ENCODE measurements at places on chromosomes 1 and 21.

- no peak for DNase-seq
These were observed 24.8 kb upstream of the CLDN8 start for GRCh38 chr21:30240661-30241060.

- DNase-seq = no peak
These were observed 32.5 kb downstream of the MACF1 start for GRCh38 chr1:39236971-39237370.

DNA sequence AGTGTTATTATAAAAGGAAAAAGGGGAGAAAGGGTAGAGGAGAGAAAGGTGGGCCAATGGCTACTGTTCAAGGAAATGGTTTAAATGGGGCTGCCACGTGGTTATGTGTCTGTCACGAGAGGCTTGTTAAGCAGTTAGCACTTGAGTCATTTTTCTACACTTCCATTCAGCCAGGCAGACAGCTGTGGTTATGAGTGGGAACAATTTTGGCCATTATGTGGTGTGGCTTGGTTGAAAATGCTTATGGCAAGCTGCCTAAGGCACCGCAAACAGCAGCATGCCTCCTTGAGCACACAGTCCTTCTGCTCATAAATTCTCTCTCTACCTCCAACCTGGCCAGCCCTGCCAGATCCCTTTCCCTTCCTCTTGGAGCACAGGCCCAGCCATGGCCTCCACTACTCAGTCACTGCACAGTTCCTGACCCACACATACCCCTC lies 3.2 kb upstream of the SRM start:
- DNase-seq = no peak

- DNase-seq = no peak
These were observed 19.4 kb upstream of the UBE2U start for GRCh38 chr1:64184003-64184440.

DNA sequence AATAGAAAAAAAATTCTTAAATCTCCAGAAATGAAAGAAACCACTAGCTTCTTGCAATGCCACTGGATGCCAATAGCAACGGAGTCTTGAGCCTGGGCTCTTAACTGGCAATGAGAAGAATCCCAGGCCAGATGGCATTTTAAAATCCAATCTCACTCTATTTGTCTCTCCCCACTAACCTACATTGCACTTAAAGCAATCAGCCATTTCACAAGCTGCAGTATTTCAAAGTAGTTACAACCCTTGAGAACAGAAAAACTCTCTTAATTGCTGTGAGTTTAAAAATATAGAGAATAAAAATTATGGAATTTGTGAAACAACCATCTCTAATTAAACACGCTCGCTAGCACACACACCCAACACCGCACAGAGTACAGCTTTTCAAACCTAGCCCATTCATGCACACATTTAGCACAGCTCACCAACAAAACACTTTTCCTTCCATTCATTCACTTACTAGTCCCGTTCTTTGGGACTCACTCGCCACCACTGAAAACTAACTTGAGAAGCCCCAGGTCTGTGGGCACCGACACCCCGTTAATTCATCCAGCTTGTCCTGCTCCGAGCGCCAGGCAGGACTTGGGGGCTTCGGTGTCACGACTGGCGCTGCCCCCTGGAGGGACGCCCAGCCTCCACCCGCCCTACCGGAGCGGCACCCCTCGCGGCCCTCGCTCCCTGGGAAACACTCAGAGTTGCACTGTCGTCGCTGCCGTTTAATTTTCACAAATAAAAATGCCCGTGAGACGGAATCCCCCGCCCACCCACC lies 1.0 kb downstream of the DDAH1 start:
- DNase-seq = no peak

- DNase-seq = peak; percentile 93
These were observed 197.8 kb upstream of the GALNT2 start for GRCh38 chr1:229869240-229869639.

- DNase-seq = no peak
These were observed 464.2 kb downstream of the PTPRU start for GRCh38 chr1:29700491-29700890.

GRCh38 chr1:82454431-82454830 lies 653.7 kb downstream of the ADGRL2 start:
- no peak for DNase-seq

DNA sequence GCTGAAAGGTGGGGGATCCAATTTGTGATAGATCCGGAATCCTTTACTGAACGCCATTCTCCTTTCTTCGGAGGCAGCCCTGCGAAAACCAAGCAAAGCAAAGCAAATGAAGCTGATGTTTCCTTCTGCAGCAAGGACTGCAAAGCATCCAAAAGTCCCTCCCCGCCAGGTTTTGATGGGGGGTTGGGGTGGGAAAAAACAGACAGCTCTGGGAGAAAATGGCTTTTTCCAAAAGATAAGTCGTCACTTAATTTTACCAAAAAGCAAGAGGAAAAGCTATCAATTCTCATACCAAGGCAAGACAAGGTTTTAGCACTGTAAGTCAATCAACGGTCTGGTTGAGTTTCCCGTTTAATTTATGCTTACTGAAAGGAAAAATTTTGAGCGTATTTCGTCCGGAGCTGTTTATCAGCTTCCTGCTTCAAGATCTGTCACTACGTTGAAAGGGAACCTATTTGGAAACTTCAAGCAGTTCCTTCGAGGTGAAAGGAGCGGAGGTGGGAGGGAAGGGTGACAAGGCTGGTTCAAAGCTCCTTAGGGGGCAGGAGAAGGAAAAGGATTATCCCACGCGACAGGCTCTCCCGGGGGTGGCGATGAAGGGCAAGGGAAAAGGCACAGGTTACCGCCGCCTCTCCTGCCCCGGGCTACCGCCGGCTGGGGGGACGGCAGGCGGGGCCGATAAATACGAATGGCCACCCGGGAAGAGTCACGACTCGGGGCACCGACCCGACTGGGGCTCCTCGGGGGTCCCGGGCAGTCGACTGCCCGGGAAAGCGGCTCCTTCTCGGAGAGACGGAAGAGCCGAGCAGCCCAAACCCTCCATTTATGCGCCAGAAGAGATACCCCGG lies 750 bp downstream of the SYNJ1 start:
- DNase-seq = no peak

DNA sequence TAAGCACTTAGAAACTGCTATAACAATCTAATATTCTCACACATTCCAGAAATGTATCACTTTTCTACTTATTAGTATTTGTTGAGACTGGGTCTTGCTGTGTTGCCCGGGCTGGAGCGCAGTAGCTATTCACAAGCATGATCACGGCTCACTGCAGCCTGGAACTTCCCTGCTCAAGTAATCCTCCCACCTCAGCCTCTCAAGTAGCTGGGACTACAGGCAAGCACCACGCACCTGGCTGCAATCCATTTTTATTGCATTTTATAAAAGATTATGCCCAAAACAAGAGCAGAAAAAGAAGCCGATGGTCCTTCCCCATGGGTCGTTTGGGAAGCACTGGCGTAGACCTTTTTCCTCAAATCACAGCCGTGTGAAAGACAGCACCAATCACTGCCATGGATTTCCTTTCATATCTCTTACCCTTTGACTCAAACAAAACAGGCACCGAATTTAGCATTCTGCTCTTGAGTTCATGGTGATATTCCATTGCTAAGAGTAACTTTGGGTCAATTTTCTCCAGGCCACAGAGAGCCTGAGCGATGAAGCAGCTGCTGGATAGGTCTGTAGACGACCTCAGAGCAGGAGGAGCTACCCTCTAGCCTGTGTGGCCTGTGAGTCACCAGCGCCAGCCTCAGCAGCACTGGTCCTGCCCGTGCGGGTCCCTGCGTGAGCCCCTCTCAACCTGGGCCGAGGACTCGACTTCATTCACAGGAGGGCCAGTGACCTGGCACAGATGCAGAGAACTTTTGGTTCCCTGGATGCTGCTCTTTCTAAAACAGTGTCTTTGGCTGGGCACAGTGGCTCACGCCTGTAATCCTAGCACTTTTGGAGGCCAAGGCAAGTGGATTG lies 80.8 kb downstream of the PIK3CD start:
- DNase-seq = no peak

DNA sequence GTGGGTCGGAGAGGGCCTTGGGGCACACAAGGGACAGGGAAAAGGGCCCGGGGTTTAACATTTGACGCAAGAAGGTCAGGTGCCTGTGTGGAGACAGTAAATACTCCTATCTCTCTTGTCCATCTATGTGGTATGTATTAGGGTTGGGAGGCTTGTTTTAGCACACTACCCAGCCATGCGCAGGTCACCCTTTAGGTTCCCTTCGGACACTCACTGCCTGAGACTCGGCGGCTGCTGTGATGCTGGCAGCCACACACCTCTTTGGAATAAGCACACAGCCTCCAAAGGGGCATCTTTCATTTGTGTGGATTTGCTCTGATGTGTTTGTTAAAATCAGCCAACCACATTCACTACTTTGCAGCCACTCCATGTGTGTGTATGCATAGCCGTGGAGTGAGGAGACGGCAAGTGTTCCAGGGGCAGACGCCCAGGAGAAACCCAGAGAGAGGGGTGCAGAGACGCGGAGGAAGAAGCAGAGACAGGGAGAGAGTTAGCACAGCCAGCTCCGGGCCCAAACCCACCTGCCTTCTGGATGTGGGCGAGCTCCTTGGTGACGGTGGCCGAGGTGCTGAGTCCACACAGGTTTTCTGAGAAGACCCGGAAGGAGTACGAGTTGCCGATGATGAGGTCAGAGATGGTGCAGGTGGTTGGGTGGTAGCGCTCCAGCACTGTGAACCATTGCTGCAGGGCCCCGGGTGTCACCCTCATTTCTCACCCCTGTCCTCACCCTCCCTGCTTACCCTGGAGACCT lies 5.7 kb downstream of the MYBPH start:
- no peak for DNase-seq

GRCh38 chr1:46682064-46682463 lies 10.4 kb downstream of the TEX38 start:
- no peak for DNase-seq

- DNase-seq = no peak
These were observed 8.8 kb downstream of the MYCL start for GRCh38 chr1:39892601-39893595.

- DNase-seq = no peak
These were observed 177.8 kb downstream of the GIPC2 start for GRCh38 chr1:78223417-78224215.

DNA sequence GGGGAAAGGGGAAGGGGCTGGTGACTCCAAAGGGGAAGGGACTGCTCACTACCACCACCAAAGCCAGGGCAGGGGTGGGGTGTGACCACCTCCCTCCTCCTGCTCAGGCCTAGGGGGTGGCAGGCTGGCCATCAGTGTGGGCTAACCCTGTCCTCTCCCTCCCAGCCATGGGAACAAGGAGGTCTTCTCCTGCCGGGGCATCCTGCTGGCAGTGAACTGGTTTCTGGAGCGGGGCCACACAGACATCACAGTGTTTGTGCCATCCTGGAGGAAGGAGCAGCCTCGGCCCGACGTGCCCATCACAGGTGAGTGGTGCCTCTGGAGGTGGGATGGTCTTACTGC lies 5.7 kb downstream of the ZC3H12A start:
- DNase-seq = no peak

DNA sequence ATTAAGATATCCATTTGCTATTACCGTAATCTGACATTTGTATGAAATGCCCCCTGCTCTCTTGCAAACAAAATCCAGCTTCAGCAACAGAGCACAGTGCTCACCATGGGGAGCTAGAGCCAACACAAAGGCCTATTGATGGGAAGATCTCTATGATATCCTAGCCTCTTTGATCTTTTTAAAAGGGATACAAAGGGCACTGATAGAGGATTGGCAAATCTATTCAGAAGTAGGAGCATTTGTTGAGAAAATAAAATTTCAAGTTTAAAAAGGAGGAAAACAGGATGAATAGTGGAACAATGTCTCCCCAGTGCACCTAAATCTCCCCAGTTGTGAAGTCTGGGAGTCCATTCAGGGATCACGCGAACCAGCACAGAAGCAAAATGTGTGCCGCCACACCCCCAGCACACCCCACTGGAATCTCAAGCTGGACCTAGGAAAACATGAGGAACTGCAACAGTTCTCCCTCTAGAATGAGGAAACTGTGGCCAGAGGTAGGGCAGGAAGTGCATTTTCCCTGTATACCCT lies 32.2 kb downstream of the MRAP start:
- DNase-seq = no peak

- DNase-seq = no peak
These were observed 23.4 kb upstream of the HSD3B1 start for GRCh38 chr1:119483441-119484200.

DNA sequence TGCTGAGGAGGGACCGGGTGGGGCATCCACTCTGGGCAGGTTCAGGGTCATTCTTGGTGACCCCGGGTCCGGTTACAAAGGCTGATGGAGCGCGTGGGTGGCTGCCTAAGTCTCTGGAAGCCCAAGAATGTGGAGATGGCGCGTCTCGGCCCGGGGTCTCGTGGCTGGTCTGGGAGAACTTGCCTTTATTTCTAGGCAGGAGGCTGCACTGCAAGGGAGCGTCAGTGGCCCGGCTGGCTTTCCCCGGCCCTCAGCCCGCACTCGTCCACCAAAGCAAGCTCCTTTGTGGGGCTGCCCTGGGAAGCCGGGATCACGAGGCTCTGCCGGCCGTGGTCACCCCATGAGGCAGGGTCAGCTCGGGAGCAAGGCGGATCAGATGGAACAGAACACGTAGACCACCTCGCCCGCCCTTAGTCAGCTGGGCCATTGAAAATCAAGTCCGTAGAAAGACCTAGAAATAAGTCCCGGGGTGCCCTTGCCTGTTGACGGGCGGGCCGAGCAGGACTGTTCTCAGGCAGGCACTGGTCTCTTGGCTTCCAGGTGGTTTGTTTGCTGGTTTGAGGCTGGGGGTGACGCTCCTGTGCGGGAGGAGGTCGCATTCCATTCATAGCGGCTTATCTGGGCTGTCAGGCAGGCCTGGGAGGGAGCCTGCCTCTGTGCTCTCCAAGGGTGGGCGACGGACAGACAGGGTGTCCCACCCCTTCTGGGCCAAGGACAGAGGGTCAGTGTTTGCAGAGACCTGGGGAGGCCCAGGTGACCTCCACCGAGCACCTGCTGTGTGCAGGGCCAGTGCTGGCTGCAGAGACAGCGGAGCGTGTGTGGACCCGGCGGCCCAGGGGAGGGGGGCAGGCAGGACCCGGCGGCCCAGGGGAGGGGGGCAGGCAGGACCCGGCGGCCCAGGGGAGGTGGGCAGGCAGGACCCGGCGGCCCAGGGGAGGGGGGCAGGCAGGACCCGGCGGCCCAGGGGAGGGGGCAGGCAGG lies 25.8 kb downstream of the COL18A1 start:
- no peak for DNase-seq

DNA sequence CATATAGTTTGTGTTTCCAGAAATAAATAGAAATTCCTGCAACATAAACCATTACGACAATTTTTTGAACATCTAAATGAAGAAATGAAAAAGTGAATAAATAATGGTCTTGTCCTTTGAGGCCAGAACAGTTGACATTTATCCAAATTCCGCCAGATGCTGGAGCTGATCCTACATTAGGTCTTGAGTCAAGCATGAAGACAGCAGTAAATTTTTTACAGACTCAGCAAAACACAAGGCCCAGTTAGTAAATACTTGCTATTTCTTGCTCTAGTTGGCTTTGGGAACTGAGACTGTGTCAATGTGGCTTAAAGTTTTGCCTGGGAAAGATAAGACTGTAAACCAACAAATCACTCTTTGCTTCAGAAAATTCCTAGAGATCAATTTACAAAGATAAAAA lies 540.1 kb upstream of the RGS18 start:
- no peak for DNase-seq

All from smooth muscle cell of the brain vasculature (primary cell).